Effector CD4-positive, alpha-beta T cell (primary cell): ENCODE measurements at places on chromosomes 7 and 10.
A peak's percentile ranks its signal among the peaks of the same experiment; 100 is the strongest.

DNA sequence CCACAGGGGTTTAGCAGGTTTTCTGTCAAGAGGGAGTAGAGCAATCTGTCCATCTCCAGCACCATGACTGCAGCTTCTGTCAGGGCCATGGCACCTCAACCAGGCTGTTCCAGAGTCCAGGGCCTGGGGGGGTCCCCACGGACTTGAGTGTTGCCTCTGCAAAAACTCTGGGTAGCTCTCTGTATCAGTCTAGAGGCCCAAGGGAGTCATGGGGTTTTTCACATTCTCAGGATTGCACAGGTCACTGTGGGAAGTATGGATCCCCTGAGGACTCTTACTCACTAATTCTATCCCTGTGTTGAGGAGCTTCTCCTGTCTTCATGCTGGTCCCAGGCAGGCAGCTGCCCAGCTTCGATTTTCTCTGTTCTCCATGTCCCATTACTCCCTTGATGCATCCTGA lies 60.5 kb downstream of the RNF133 start:
- DNase-seq = no peak

- no peak for DNase-seq
Observed at GRCh38 chr10:124174673-124175645, 81.6 kb upstream of the CHST15 start.

DNA sequence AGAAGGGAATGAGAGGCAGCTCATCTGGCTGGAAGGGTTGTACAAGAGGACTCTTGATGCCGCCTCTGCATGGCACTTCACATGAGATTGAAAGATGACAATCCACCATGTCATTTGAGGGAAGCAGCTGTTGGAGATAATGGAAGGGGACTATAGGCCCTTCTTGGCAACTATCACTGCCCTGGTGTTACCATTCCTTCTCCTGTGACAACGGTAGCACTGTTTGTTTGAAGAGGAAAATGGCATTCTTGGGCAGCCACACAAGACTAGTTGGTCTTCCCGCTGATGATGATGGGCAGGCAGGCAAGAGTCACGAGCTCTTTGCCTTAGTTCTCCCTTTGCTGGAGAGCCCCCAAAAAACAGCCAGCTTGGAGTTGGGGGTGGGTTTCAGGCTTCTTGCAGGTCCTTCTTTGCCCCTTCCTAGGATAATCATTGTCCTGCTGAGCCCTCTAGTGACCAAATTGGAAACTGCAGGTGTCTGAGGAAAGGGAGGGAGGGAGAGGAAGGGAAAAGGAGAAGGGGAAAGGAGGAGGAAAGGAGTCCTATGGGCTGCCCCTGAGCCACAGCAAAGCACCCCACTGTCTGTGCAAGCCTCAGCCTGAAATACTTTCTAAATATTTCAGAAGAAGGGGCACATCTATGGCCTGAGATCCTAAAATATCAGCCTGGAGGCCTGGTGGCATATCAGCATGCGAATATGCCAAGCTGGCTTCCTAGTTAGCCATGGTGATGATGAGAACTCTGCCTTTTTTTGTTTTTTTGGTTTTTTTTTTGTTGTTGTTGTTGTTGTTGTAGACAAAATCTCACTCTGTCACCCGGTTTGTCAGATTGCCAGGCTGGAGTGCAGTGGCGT lies 165.6 kb upstream of the KMT2E start:
- DNase-seq = peak; percentile 44

GRCh38 chr10:35613597-35614226 lies 8.6 kb downstream of the GJD4 start:
- DNase-seq = no peak

DNA sequence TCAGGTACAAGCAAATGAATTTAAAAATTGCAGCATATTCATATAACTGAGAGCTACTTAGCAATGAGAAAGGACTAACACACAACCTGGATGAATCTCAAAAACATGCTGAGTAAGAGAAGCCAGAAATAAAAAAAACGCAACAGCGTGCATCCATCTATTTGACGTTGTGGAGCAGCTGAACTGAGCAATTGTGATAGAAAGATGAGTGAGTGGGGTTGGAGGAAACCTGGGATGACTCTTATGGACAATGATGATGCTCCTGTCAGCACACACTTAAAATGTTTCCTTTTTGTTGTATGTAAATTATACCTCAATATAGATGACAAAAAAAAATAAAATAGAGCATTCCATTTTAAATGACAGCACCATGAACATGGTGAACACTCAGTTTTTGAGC lies 36.0 kb upstream of the AKR1E2 start:
- DNase-seq = no peak

- no peak for DNase-seq
Observed at GRCh38 chr7:204326-204725, 12.0 kb downstream of the FAM20C start.

DNA sequence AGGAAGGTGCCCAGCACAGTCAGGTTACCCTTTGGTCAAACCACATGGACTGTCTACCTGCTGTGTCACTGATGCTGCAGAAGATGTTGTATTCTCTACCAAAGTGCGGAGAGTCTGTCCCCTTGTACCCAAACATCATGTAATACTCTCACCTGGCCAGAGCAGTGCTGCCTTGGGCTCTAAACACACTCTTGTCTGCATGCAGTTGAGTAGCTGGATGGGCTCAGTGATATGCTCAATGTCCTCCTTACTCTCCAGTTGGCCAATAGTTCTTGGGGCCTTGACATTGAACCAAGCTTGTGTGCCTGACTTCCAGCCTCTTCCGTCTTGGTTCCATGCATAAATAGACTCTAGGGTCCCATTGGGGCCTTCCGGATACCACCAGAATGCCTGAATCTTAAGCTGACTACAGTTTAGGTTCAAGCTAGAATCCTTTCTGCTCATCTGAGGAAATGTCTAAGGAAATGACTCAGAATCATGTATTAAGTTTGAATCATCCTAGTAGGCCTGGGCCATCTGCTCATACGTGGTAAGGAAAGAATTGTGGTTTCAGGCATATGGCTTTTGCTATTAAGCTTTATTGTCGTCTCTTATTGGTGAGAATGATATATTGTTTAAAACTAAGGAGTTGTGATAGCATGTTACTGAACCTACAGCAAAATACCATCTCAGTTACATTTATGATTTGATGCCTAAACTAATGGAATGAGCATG lies 118.0 kb downstream of the OTUD1 start:
- no peak for DNase-seq

DNA sequence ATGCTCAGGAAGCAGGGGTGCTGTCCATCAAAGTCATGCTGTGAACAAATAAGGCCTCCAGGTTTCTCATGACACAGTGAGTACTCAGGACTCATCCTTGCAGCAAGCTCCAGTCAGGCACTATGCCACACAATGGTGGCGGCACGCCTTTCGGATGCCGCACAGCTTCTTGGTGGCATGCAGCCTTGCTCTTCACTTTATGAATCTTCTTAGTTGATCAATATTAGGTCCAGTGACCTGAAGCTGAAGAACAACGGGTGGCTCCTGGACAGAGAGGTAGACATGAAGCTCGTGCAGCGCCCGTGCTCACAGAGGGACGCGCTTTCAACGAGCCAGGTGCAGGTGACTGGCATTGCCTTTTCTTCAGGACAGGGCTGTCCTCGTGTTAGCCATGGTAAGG lies 653.0 kb upstream of the MGMT start:
- no peak for DNase-seq
